ENCODE measurements at places on chromosomes 4 and X. TPM values are rescaled to one million over a fixed set of nuclear protein-coding genes. Genes with fewer than 3 reads are reported as not detected.

EXOC1L gene
- total RNA-seq, result not detected

MAGEA8 gene
- total RNA-seq, result not detected

MEPE gene
- not detected for total RNA-seq

C1QTNF7 gene
- not detected for total RNA-seq

SATL1 gene
- total RNA-seq, result not detected

AWAT1 gene
- total RNA-seq, result not detected

XPNPEP2 gene
- total RNA-seq, result 0.43 TPM

RPL39 gene
- total RNA-seq, result 1,382 TPM

SCD5 gene
- total RNA-seq, result 1.7 TPM

SPANXN5 gene
- not detected for total RNA-seq

MND1 gene
- total RNA-seq, result 34.1 TPM

CT47A1 gene
- total RNA-seq, result not detected
